ENCODE measurements at places on chromosomes 3 and 15.

GRCh38 chr15:87293031-87293430, 963.5 kb downstream of the NTRK3 start:
- peak; percentile 15 for DNase-seq

GRCh38 chr15:62935300-62936081, 107.1 kb upstream of the TPM1 start:
- no peak for DNase-seq

DNA sequence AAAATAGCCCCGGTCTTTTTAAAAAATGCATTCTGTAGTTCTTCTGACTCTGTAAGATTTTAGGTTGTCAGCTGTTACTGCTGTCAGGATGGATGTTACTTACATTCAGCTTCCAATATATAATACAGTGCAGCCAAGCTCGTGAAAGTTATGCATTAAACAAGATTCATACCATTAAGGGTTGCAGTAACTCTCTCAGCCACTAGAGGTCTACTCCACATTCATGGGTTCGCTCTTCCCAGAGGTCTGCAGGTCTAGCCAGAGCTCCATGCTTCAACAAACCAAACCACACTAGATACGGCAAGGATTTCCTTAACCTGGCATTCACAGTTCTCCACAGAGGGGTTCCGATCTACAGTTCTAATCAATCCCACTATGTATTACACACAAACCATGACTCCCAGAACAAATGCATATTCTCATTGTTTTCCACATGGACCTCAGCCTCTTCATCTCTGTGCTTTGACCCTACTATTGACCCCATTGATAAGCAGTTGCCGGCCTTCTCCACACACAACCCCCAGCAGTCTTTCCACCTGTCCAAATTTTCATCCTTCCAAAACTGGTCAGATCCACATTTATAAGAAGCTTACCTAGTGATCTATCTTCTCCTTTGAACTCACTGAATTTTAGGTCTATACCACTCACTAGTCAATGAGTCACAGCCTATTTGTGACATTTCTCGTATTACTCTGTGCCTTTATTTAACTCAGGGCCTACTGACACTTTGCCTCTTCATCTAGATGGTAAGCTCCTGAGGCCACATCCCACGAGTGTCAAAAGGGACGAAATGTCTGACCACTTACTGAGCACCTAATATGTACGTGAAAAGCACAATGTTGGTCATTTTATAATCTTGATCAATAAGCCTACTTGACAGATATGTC, 33.7 kb downstream of the RORA start:
- DNase-seq, result peak; percentile 60

DNA sequence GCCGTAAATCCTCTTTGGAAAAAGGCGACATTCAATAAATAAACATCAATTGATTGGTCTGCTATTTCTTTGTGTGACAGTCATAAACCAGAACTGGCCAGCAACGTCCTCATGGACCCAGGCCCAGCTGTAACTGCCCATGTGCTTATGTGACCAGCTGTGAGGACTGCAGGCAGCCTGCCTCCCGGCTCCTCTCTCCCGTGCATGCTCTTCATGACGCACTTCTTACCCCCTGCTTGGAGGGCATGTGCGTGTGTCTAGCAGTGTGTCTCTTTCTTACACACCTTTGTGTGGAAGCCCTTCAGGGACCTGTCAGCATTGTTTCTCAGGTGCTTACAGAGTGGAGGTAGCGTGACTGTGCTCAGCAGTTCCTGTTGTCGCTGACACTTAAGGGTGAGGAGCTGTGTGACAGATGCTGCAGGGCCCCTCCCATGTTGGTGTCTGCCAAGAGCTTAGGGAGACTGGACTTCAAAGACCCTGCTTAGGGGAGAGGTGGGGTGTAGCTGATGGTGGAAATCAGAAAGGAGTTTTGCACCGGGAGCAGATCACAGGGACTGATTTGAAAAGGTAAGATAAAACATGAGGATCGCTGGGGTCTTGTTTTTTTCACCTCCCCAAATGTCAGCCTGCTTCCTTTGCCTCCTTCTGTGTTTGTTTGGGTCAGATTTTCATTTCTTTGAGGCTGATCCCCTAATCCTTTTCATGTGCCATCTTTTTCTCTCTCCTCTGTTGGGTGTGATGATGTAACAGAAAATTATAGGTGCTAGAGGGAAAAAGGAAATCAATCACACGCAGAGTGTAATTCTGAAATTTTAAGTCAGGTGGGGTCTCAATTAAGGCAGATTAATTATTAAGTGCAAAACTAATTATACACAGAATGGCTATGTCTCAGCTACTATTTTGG, 2.1 kb downstream of the PODXL2 start:
- no peak for DNase-seq

- no peak for DNase-seq
Measured at GRCh38 chr3:66454464-66454859, 46.4 kb downstream of the LRIG1 start.

GRCh38 chr3:93969997-93970396, 3.7 kb downstream of the PROS1 start:
- no peak for DNase-seq

GRCh38 chr3:41690766-41691563, 270.9 kb downstream of the ULK4 start:
- DNase-seq, result peak; percentile 48

Measured in PC-3 (cell line).